Activated CD4-positive, alpha-beta memory T cell treated with anti-CD3 and anti-CD28 coated beads, Interleukin-2, amount 10 ng/mL, durations not matched to agents 7 days and 5 days (primary cell): ENCODE measurements at places on chromosomes 12 and 14. TPM values are rescaled to one million over a fixed set of nuclear protein-coding genes. Genes with fewer than 3 reads are reported as not detected.

TAS2R9 gene
- not detected for total RNA-seq

KRT82 gene
- not detected for total RNA-seq

MYF6 gene
- total RNA-seq = not detected

- H3K4me3 ChIP-seq = no peak overlapping the region
- no peaks in the 10 kb centered on the region for H3K27me3 ChIP-seq
- no peaks in the 10 kb centered on the region for H3K36me3 ChIP-seq
- no peak for DNase-seq
- no peaks in the 10 kb centered on the region for H3K4me1 ChIP-seq
- no peak overlapping the region for H3K27ac ChIP-seq
These were observed 525.8 kb upstream of the FBXO33 start for GRCh38 chr14:39957987-39958386.

- no peaks in the 10 kb centered on the region for H3K4me1 ChIP-seq
- H3K27me3 ChIP-seq = no peaks in the 10 kb centered on the region
- no peak overlapping the region for H3K4me3 ChIP-seq
- no peak overlapping the region for H3K27ac ChIP-seq
- H3K36me3 ChIP-seq = no peaks in the 10 kb centered on the region
- DNase-seq = no peak
These were observed 172.0 kb downstream of the PELI2 start for GRCh38 chr14:56290195-56290594.
